EL (cell line): ENCODE measurements at places on chromosomes 7 and 10.

DNA sequence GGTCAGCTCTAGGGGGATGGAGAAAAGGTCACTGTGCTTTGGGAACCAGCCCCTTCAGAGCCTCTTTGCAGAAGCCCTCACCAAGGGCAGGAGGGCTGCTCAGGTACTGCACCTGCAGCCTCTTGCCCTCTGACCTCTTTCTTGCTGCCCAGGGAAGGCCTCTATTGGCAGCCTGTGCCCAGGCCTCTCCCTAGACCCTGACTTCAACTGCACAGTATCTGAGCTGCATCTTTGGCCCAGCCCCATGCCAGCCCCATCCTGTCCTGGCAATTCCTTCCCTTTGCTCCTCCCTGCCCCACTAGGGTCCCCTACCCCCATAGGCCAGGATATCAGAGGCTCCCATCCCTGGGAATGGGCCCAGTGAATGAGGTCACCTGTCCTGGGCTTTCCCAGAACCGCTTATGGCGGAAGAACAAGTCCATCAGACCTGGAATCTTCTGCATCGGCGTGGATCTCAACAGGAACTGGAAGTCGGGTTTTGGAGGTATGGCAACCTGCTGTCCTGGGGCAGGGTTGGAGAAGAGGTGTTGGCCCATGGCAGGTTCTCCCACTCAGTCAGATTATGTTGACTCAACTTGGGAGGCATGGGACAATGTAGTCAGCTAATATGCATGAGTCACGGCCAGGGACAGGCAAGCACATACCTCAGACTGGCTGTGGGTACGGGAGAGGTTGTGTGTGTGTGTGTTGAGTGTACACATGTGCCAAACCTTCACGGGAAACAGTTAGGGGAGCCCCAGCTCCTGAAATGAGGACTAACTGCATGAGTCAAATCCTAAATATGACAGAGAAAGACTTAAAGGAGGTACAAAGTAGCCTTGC, 17.1 kb upstream of the CPA1 start:
- peak; percentile 98 for DNase-seq

DNA sequence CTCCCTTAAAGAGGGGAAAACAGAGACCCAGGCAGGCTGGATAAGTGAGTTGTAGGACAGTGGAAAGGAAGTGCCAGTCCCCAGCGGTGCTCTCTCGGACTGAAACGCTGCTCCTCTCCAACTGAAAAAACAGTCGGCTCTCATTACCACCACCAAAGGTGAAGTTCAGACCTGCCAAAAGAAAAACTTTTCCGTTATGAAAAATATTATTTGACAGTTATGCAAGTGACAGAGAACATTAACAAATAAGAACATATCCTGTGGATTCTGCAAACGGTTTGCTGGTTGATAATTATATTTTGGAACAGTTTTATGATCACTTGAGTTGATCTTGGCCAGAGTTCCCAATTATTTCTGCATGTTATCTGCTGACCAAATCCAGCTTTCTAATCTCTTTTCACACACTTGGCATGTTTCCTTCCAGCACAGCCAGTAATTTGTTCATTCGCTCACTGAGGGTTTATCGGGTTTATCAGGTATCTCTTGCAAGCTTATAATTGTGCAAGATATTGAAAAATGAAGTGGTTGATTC, 82.6 kb downstream of the PTPRE start:
- DNase-seq, result no peak

GRCh38 chr7:116588225-116588624, 63.4 kb downstream of the CAV1 start:
- DNase-seq, result peak; percentile 86

DNA sequence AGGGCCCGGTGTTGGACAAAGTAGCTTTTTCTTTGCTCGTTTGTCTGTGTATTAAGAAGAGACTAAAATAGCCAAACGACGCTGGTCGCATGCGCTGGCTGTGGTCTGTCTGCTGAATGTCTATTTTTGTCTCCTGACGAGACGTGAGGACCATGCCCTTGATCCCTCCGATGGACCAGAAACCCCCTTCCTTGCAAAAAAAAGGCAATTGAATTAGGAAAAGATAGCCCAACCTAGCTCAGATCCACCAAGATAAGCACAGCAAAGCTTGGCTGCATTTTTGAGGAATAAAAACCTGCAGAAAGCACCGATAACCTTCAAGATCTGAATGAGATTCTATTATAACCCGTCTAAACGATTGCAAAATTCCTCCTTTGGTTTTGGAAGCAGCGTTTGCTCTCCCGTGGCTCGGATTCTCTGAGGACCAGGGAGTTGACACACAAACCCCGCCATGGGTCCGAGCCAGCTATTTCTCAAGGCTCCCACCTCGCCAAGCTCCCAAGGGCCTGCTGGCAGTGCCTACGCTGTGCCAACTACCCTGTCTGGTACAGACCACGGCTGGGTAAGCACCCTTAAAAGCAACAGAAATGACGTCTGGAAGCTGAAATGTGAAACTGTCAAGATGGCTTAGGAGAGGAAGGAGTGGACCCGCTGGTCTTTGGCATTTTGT, 17.7 kb upstream of the TTYH3 start:
- DNase-seq, result no peak

DNA sequence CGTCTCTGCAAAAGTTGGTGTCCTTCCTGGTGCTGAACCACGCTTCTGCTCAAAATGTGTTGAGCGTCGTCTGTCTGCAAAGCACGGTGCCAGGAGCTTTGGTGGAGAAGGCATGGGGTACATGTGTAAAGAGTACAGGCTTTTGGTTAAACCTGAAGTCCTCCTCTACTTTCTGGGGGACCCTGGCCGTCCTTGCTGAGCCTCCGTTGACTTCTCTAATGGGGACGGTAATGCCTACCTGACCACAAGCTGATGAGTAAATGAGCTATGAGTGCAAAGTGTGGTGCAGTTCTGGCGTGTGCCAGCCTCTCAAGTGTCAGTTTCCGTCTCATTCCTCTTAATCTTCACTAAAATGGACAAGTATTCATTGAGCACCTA, 527 bp upstream of the HERPUD2 start:
- DNase-seq, result no peak

- DNase-seq, result no peak
Measured at GRCh38 chr7:156778201-156778600, 114.8 kb downstream of the LMBR1 start.

DNA sequence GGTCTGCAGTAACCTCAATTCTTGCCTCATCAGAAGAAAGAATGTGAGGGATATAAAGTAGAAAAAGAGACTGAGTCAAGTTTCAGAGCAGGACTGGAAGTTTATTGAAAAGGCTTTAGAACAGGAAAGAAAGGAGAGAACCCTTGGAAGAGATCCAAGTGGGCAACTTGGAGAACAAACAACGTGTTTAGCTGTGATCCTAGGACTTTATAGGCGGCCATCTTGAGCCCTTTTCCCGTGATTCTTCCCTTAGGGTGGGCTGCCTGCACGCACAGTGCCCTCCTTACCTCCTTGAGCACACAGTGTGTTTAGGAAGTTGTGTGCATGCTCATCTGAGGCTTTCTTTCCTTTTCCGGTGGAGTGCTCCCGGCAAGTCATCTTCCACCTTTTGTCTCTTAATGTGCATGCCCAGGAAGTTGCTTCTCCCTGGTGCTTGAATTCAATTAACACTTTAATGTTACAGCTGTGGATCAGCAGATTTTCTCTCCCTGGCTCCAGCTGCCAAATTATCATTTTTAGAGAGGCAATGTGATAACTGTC, 59.8 kb downstream of the ENTPD1 start:
- DNase-seq, result no peak

- no peak for DNase-seq
Measured at GRCh38 chr10:3747248-3747960, 37.6 kb downstream of the KLF6 start.

GRCh38 chr10:74117738-74118137, 32.9 kb downstream of the AP3M1 start:
- no peak for DNase-seq

DNA sequence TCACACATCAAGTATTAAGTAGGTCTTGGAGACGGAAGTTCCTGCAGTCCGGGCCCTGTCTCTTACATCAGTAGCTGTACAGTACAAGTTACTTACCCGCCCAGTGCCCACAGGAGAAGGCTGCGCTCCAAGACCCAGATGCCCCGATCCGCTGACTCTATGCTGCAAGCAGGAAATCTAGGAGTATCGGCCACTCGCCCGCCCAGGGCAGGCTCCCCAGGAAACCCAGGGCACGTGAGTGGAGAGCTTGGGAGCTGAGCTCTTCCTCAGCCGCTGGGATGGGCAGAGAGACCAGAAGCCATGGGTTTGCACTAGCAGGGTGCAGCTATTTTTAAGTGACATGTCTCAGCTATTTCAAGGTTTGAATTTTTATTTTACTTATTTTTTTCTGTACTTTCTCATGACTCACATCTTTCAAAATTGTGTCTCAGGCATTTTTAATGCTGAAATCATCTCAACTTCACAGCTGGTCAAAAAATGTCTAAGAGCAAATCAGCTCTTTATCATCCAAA, 1.9 kb upstream of the GPER1 start:
- peak; percentile 13 for DNase-seq

DNA sequence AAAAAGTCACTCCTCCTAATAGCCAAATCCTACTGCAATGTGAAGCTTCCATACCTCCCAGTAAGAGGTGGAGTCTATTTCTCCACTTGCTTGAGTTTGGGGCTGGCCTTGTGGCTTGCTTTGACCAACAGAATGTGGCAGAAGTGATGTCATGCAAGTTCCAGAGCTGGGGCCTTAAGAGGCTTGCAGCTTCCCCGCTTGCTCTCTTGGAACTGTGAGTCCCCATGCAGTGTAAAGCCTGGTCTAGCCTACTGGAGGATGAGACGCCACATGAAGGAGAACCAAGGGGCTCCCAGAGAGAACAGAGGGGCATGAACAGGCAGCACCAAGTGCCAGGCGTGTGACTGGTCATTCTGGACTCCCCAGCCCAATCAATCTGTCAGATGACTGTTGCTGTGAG, 58.6 kb upstream of the OPALIN start:
- peak; percentile 25 for DNase-seq

DNA sequence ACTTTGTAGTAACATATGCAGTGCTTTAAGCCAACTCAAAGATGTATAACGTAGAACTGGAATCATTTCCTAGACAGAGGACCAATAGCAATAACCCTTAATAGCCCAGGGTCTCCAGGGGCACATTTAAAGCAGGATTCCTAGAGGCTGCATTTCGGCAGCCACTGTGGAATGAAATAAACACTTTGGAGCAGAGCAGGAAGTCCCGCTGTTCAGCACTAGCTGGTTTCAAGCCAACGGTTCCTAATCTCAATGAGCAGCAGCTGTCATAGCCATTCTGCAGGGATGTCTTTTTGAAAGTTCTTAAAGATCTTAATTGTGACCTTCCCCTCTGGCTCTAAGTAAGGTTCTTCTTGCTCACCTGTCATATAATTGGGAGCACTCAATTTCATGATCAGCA, 18.4 kb upstream of the MACROH2A2 start:
- no peak for DNase-seq

- peak; percentile 96 for DNase-seq
Measured at GRCh38 chr10:43867667-43868565, 219.2 kb upstream of the ZNF32 start.
